ENCODE measurements at places on chromosomes 13 and 19.

DNA sequence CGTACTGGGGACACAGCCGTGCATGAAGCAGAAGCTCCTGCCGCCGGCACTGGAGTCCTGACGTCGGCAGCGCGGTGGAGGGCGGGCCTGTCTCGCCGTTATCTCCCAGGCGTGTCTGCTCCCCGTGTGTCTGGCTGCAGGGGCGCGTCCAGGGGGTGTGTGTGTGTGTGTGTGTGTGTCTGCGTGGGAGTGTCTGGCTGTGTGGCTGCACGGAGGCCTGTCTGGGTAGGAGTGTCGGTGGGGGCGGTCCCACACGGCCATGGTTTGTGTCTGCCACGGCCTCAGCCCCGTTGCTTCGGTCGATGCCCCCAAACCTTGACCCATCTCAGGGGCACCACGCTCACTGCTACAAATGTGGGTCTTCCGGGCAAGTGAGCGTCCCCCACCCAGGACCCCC is 18.3 kb downstream of the ARID3A start:
- no peak for DNase-seq

DNA sequence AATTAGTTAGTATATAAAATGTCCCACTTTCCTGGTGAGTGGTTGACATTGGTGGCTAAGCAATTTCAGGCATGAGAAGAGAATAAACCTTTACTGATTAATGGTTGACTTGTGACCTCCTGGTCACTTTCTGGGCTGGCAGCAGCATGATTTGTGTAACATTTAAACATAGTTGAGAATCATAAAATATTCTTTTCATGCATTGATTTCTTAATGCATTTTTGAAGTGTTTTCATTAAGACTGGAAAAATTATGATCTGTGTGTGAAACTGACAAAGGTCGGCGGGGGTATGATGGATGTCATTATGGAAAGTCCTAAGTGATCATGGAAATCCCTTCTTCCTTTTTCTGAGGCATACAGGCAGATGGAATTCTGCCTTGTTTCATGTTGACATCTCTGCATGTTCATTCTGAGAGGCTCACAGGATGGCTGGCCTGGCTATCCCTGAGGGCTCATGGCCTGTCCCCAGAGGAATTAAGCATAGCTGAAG is 98.7 kb upstream of the RNF113B start:
- DNase-seq = no peak

GRCh38 chr19:38210458-38210987 is 13.5 kb downstream of the DPF1 start:
- DNase-seq = peak; percentile 49

GRCh38 chr19:38142176-38143035 is 81.6 kb downstream of the DPF1 start:
- peak; percentile 80 for DNase-seq

DNA sequence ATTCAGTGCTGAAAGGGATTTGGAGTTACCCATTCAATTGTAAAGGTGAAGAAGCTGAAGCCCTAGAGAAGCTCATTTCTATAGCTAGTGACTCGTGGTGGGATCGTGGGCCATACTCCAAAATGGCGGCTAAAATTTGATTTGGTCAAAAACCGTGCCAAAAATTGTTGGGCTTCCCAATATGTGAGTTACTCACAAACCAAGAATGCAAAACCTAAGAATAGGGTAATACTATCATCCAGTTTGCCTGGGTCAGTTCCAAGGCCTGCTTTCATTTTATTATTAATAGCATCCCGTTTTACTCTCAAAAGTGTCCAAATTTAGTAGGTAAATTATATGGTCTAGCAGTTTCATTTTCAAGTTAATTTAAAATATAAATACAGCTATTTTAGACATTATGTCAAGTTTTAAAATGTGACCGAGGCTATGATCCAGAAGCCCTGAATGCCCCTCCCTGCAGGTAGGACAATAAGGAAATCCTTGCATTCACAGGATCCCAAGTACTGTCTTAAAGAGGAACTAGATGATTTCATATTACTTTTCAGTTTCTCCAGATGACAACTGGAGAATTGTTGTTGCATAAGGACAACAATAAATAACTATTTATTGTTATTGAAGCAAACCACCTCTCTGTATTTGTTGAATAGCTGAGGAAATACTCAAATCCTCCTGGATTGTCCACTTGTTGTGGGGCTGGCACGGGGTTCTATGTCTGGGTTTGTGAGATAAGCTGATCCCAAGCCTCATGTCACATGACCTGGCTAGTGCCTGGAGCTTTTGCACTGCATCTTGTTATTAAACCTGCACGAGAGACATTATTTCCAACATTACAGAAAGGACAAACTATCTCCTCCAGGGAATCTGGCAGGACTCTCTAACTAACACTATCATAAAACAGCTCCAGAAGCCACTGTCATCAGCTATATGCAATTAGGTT is 11.6 kb upstream of the RAP2A start:
- DNase-seq = no peak

DNA sequence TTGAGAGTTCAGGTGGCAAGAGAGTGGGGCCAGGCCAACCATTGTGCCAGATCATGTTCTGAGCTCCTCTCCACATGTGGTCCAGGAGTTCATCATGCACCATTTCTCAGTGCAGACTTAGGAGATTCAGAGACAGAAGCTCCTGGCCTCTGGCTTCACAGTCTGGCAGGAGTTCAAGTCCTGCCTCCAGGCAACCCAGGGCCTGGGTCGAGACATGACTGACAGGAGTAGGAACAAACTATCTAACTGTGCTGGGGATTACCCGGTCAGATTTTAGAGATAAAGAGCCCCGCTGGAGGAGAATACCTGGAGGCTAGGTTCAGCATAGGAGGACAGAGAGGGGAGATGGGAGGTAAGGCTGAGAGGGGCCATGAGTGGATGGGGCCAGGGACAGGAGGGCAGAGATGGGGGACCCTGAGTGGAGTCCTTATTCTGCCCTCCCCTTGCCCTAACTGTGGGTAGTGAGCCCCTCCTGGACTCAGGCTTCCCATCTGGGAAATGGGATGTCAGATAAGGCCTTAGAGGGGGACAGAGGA is 906 bp upstream of the CYP4F11 start:
- peak; percentile 1 for DNase-seq

GRCh38 chr13:100584896-100585295 is 3.7 kb downstream of the GGACT start:
- DNase-seq = no peak

DNA sequence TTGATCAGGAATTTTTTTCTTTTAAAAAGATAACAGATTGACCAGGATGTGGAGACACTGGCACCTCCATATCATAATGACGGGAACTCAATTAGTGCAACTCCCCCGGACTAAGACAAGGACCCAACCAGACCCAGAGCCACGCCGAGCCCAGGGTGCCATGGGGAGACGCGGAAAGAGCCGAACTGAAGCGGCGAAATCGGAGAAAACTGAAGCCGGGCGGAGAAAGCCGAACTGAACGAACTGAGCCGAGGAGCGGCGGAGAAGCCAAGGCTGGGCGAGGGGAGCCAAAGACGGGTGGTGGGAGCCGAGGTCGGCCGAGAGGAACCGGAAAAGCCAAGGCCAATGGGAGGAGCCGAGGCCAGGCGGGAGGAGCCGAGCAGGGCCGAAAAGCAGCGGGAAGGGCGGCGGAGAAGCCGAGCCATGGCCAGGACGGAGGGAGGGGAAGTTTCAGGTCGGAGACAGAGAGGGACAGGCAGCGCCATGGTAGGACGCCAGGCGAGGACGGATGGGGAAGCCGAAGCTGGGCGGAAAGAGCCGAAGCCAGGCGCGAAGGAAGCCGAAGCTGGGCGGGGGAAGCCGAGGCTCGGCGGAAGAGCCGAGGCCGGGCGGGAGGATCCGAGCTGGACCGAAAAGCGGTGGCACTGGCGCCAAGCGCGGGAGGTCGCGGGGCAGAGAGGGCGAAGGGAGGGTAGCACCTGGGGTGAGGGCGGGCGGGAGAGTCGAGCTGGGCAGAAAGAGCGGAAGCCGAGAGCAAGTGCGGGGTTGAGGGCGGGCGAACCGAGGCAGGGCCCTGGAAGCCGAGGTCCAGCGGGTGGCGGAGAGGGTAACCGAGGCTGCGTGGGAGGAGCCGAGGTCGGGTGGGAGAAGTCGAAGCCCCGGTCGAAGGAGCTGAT is 29.4 kb downstream of the ZNF557 start:
- DNase-seq = peak; percentile 88

DNA sequence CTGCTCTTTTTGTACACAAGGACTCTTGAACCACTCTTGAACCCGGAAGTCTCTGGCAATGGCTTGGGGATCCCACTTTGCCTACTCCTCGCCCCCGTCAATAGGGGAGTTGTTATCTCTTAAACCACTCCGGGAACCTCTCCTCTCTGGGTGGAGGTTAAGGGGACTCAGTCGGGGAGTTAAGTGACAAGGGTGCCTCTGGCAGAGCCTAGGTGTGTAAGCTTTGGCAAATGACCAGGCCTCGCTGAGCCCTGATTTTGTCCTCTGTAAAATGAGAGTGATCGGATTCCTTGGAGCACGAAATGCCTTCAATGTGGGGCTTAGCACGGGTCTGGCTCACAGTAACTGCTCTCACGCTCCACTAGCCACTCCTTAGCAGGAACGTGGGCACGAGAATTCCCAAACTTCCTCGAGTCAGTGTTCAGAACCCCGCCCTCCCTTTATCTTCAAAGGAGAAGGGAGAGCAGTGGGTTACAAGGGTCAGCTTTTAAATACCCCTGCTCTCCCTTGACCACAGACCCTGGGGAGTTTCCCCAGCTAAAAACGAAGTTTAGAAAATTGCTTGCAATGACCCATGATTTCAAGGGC is 193.3 kb downstream of the KATNAL1 start:
- no peak for DNase-seq

DNA sequence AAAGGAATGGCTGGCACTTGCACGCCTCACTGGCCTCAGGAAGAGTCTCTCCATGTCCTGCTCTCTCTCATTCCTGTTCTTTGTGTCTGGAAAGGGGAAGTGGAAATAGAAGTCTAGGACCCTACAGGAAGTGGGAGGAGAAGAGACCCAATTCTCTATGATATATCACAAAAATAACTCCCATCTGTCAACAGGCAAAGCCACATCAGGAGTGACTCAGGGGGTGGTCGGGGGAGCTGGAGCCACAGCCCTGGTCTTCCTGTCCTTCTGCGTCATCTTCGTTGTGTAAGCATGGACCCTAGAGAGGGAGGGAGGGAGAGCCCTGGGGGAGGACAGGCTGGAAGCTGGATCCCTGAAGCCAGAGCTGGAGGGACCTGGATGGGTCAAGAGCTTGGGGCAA is 3.0 kb downstream of the SIGLEC9 start:
- DNase-seq = peak; percentile 53

- no peak for DNase-seq
These were observed 23.7 kb downstream of the NOSIP start for GRCh38 chr19:49556412-49557398.

DNA sequence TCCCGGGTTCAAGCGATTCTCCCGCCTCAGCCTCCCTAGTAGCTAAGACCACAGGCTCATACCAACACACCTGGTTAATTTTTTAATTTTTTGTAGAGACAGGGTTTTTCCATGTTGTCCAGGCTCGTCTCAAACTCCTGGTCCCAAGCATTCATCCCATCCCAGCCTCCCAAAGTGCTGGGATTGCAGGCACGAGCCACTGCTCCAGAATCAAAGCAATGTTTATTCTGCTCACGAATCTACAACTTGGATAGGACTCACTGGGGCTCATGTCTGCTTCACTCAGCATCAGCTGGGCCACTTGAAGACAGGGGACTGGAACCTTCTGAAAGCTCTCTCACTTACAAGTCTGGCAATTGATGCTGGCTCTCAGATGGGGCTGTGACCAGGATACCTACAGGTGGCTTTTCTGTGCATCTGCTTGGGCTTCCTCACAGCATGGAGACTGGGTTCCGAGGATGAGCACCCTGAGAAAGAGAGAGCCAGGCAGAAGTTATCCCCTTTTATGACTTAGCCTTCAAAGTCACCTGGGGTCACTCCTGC is 8.2 kb upstream of the ZNF792 start:
- no peak for DNase-seq

DNA sequence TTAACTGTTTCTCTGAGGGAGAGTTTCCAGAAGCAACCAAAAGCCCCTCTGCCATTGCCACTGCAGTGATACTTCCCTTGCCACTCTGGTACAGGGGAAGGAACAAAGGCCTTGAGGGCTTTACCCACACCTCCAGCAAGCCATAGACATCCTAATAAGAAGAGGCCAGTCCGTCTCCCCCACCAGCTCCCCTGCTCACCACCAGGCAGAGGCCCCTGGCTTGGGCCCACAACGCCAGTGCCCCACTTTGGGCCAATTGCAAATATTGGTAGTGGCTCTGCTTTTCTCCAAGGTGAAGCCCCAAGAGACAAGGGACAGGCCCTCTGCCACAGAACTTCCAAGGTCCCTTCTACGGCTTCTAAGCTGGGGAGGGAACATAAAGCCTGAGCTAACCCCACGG is 833.0 kb downstream of the DACH1 start:
- DNase-seq = no peak

DNA sequence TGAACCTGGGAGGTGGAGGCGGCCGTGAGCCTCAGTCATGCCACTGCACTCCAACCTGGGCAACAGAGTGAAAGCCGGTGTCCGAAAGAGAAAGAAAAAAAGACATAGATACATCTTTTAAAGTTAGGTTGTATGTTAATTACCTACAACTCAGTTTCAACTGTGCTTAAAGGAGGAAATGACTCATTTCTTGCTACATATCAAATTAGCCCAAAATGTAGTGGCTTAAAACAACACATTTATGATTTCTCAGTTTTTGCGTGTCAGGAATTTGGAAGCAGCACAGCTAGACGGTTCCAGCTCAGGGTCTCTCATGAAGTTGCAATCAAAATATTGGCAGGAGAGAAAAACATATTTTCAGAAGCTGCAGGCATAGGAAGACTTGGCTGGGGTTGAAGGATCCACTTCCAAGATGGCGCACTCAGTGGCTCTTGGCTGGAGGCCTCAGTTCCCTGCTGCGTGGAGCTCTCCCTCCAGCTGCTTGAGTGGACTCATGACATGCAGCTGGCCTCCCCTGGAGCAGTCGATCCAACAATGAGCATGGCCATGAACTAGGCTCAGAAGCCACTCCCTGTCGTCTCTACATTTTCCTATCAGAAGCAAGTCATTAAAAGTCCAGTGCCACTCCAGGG is 7.1 kb downstream of the LDLR start:
- no peak for DNase-seq
